ENCODE measurements at places on chromosomes 12 and 14.

DNA sequence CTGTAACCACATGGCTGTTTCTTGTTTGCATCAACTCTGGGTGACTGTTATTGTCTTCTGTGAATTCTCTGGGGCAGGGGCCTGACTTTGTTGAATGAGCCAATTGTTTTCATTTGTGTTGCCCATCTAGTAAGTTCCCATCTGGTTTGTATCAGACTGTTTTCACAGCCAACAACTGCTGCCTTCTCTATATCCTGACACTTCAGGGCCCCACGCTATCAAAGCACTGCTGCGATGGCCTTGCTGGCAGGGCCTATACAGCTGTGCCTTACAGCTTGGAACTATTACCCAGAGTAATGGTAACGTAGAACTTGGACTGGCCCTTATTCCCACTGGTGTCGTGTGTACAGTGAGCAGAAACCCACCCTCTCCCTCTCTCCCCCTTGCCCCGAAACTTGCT is 104.3 kb upstream of the DACT1 start:
- DNase-seq = no peak

DNA sequence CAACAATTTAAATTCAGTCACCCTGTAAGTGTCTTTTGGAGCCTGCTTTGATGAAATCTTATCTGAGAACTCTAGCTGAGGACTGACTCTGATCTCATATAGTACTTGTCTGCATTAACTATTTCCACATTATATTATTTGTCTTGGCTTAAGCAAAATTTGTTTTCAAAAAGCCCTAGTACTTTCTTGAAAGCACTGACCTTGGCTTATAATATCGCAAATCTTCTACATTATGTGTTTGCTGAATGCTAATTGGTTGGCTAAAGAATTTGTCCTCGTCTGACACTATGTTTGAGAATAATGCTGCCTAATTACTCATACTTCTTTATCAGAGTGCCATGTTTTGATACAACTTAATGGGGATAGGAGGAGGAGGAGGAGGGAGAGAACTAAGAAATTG is 46.9 kb upstream of the FLRT2 start:
- no peak for DNase-seq

GRCh38 chr12:12592930-12593329 is 18.7 kb upstream of the CREBL2 start:
- no peak for DNase-seq

- no peak for DNase-seq
Observed at GRCh38 chr14:20714593-20715250, 26.2 kb downstream of the ANG start.

GRCh38 chr14:89237921-89238529 is 179.0 kb downstream of the FOXN3 start:
- DNase-seq = no peak
